ENCODE measurements at places on chromosomes 4 and X.

- no peak for DNase-seq
Observed at GRCh38 chr4:152368001-152368400, 167.9 kb downstream of the FBXW7 start.

- no peak for DNase-seq
Observed at GRCh38 chr4:167787231-167787630, 305.1 kb upstream of the ANXA10 start.

DNA sequence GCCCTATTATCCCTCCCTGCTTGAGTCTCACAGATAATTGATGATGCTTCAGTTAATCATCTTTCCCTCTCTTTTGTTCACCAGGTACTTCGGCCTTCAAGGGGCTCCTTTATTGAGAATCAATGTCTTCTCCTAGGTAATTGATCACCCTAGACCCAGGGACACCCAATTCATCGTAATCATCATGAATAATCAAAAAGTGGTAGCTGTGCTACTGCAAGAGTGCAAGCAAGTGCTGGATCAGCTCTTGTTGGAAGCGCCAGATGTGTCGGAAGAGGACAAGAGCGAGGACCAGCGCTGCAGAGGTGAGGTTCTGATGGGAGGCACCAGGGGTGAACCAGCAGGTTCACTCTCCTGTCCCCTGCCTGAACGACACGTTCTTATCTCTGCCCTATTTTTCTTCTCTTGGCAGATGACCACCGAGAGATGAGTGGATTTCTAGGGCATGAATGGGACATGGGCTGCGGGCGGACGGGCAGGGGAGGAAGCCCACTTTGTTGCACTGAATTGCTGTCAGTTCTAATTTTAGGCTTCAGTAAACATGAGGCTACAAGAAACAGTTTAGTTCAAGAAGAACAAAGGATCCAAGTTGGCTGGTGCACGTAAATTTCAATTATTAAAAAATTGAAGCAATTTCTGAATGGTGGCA is 80.5 kb downstream of the ALPK1 start:
- no peak for DNase-seq

DNA sequence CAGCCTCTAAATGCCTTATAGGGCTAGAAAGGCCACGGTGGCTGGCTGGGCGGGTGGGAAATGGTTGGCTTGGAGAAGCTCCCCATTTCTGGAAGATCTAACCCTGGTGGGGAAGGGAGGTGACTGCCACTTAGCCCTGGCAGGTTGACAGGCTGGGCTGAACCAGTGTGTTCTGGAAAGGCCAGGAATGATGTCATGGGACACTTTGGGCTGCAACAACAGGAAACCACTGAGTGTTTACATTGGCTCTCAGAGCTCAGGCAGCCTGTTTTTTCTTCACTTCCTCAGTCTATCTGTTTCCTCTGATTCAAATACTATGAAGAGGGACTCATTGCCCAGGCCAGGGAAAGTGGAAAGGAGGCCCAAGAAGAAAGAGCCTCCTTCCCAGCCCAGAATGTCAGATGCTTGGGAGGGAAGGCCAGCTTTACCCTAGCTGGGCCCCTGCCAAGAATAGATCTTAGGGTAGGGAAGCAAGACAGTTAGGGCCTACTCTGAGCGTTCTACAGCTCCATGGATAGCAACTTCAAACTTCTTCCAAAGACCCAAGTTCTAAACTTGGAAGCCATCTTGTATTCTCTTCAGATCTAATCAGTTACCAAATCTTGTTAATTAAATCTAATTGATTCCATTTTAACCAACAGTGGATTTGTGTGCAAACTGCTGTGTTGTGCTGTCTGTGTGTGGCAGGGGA is 65.8 kb upstream of the MSN start:
- DNase-seq = no peak

GRCh38 chr4:165440415-165441158 is 61.8 kb downstream of the CPE start:
- no peak for DNase-seq

- DNase-seq = no peak
Observed at GRCh38 chr4:76058302-76058701, 16.2 kb upstream of the ART3 start.

DNA sequence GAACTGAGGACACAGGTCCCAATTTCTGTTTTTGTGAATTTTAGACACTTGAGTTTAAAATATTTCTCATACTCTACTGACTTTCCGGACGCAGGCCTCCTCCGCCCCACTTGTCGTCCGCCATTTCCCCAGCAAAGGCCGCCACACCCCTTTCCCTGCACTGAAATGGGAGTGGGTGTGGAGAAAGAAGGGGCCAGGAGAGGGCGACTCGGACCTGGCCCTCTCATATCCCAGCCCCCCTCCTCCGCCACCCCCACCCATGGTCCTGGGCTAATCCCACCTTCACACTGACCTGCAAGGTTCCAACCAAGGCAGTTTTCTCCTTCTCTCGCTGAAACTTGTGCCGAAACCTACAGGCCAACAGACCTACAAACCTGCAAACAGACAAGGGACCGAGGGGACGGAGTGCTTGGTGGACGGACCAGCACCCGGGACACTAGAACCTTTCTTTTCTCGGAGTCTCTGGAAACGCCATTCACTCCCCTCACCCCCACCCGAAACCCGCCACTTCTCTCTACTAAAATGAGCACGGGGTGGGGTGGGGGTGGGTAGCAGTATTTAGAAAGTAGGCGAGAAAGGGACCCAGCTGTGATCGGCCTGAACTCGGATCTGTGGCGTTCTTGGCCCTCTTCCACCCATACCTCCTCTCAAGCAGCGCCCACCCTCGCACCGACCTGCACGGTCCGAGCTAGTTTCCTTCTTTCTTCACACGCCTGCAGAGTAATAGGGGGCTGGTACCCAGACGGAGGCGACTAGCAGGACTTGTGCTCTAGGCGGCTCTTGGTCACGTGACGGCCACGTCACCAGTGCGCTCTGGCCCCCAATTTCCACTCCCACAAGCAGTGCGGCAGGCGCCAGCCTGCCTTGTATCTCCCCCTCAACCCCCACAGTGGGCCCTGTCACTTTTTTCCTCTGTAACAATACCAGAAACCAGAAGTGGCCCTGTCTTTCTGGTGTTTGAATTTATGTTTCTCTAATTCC is at the start of gene ARMCX6:
TSS of gene ARMCX6 (minus strand) at position 790 of the 981 bp plus-strand sequence. CDS start 1,380 bp downstream, outside the sequence.
- DNase-seq = peak; percentile 27

DNA sequence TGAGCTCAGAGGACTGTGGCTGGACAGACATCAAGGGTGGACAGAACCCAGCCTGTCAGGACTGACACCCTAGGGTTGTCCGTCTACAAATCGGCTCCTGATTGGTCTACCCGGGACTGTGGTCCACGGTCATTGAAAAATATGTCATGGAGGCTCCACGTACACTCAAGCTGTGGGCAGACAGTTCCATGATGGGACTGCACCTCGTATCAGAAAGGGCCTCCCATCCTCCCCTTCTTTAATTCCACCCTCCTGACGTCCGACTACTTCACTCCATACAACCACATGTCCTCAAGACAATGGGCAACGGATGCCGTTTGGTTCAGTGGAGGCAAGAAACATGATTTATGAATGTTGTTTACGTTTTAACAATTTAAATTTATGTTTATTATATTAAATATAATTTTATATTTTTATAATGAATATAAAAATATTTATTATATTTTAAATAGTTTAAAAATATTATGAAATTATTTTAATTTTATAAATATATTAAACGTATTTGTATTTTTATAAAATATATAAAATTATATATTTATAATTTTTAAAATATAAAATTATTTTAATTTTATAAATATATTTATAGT is 58.0 kb upstream of the SHOX start:
- no peak for DNase-seq

GRCh38 chrX:109940411-109940810 is 62.5 kb upstream of the TMEM164 start:
- DNase-seq = no peak

DNA sequence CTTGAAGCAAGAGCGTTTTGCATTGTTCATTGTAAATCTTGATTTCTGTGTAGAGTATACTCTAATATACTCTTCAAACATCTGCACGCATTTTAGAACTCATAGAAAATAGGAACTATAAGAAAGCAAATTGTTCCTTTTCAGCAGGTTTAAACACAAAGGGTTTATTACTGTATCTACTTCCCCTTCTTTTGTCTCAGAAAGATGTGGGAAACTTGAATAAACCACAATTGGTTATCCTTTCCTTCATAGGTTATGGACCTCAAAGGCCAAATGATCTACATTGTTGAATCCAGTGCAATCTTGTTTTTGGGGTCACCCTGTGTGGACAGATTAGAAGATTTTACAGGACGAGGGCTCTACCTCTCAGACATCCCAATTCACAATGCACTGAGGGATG is 46.0 kb upstream of the GUCY1B1 start:
- no peak for DNase-seq

- DNase-seq = no peak
Observed at GRCh38 chrX:3576886-3577501, 136.5 kb downstream of the PRKX start.

GRCh38 chr4:167234316-167234881 is at the start of gene SPOCK3:
SPOCK3 (minus strand) TSS chr4:167234494.
- no peak for DNase-seq

DNA sequence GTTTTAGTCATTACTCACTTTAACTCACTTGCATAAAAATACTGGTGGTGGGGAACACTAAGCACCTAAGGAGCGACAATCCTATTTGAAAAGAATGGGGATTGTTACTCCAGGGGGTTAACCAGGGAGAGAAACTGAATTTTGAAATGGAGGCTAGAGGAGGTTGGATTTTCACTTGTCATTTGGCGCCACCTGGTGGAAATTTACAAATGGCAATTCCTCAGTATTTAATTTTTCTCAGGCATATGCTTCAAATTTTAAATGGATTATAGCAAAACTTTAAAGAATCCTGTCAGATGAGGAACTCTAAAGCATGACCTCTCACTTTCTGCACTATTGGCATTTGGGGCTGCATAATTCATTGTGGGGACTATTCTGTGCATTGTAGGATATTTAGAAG is 2.7 kb upstream of the GEMIN8 start:
- DNase-seq = peak; percentile 20

GRCh38 chr4:186666252-186666651 is 57.4 kb downstream of the FAT1 start:
- no peak for DNase-seq

DNA sequence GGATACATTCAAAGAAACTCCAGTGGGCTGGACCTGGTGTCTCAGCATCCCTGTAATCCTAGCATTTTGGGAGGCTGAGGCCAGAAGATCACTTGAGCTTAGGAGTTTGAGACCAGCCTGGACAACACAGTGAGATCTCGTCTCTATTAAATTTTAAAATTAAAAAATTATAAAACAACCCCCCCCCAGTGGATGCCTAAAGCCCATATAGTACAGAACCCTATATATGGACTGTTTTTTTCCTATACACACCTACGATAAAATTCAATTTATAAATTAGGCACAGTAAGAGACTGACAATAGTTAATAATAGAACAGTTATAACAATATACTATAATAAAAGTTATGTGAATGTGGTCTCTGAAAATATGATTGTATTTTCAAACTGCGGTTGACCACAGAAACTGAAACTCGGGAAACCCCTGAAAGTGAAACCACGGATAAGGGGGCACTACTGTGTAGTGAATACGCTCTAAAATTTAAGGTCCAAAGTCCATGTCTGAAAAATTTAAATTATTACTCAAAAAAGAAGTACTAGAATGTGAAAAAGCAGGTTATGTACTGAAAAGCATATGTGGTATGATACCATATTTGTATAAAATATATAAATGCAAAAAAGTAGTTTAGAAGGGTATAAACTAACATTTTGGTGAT is 2.0 kb downstream of the SMIM14 start:
- no peak for DNase-seq

DNA sequence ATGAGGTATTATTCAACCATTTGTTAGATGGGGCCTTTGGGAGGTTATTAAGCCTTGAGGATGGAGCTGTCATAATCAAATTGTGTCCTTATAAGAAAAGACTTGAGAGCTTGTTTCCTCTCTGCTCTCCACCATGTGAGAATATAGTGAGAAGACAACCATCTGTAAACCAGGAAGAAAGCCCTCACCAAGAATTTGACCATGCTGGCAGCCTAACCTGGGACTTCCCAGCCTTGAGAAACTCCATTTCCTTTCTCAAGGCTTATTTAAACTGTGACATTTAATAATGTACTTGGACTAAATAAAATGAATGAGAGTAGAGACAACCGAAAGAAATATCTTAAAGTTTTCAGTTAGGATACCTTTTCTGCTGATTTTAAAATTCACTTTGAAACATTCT is 83.7 kb upstream of the GC start:
- no peak for DNase-seq

GRCh38 chr4:33111117-33111516 is 2390.9 kb downstream of the PCDH7 start:
- DNase-seq = no peak

DNA sequence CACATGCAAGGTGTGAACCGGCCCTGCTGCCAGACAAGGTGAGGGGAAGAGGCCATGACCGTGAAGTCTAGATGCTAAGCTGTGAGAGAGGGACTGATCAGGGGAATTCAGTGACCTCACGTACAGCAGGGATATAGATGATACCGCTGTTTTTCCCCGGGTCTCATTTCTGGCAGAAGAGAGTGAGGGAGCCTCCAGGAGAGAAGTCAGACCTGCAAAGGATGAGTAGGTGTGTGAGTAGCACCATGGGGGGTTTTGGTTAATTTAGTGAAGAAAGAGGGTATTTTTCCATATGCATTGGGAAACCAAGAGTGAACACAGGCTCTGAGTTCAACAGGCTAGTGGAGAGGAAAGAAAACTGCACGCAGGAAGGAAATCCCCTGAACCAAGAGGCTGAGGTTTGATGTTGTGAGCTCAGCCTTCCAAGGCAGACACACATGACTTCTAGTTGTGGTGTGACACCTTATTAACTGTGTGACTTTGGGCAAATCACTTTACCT is 127.6 kb upstream of the GATB start:
- no peak for DNase-seq

GRCh38 chrX:64843224-64843623 is 133.0 kb downstream of the ZC4H2 start:
- DNase-seq = no peak

DNA sequence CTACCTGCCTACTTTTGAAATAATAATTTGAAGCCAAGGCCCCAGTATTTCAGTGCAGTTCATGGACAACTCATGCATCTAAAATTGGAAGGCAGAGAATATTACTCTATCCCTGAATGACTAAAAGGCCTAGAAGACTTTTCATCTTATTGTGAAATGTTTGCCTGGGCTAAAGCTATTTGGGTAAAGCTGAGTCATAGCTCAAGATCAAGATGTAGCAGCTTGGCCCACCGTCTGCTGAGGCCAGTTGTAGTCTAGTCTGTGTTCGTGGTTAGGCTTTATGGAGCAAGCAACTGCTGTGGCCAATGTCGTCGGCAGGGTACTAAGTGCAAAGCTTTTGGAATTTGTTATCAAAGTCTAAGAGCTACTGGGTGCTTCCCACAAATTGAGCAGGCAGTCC is 929.1 kb downstream of the RAB28 start:
- DNase-seq = no peak

DNA sequence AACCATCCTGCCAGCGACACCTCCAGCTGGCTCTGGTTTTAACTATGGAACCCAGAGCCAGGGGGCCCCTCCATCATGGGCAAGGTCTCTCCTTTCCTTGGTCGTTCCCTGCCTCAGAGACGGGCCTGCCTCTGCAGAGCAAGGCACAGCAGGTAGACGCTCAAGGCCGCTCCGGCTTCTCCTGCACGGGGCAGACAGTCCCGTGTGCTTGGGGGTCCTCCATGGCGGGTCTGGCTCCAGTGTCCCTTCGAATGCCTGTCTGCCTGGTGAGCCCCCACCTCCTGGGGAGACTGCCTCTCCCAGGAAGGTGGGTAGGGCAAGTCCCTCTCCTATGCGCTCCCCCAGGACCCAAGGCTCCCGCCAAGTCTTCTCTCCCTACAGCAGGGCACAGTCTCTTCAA is 71.5 kb downstream of the ACOX3 start:
- DNase-seq = no peak

All from stimulated activated CD8-positive, alpha-beta memory T cell treated with anti-CD3 and anti-CD28 coated beads, Interleukin-4, amount 100 ng/mL, for 1 hour (primary cell).